Activated CD4-positive, alpha-beta T cell treated with anti-CD3 and anti-CD28 coated beads, Interleukin-2, amount 50 U/mL, for 16 hours (primary cell): ENCODE measurements at places on chromosomes 1 and 21.

- no peak for DNase-seq
Measured at GRCh38 chr1:88647249-88647645, 36.8 kb upstream of the PKN2 start.

DNA sequence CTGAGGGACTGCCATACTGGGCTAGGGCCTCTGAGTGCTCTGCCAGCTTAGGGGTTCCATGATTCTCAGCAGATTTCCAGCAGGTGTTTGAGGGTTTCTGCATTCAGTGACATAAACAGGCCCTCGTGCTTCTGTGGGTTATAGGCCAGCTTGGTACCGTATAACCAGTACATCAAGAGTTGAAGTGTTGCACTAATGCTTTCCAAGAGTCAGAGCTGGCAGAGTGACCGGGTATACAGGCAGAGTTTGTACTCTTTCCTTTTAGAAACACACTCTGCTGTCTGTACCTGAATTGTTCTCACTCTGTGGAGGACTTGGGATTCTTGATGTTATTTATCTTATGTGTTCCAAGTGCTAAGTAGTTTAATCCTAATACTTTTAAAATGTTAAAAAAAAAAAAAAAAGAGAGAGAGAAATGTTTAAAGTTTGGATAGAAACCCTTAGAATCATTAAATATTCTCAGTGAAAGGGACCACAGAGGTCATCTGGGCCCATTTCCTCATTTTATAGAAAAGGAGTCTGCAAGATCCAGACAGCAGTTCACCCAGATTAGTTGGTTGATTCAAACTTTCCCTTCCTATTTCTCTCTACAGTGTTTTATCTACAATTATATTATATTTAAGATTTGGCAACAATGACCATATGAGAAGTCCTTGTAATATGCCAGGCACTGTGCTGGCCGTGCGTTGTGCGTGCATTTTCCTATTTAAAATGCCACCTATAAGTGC is 325.8 kb downstream of the KIF26B start:
- DNase-seq = no peak

DNA sequence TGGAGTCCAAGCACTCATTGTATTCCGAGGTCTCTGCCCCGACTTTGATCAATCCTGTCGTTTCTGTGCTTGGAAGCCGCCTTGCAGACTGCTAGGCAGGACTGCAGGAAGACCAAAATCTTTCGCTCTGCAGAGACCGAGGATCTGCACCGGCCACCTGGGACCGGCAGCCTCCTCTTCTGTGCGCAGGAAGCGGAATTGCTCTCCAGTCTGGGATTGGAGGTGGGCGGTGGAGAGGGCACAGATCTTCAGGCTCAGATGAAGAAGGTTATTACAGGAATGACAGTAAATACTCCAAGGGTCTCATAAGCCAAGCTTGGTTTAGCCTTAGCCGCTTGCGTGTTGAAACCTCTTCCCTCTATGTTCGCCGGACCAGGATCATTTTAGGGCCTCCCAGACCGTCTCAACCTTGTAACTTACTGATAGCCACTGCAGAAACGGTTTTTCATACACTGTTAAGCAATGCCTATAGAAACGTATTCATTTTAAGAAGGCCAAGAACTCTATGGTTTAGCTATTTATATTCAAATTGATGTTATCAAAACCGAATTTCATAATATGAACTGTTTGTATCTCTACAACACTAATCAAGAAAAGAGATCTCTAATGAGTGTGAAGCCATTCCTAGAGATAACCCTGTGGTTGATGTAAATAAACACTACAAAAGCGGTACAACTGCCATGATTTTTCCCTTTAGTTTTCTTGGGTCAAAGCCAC is 1.1 kb downstream of the MIA3 start:
- DNase-seq = no peak

GRCh38 chr1:30024411-30025195 is 698.8 kb downstream of the MATN1 start:
- DNase-seq = no peak

DNA sequence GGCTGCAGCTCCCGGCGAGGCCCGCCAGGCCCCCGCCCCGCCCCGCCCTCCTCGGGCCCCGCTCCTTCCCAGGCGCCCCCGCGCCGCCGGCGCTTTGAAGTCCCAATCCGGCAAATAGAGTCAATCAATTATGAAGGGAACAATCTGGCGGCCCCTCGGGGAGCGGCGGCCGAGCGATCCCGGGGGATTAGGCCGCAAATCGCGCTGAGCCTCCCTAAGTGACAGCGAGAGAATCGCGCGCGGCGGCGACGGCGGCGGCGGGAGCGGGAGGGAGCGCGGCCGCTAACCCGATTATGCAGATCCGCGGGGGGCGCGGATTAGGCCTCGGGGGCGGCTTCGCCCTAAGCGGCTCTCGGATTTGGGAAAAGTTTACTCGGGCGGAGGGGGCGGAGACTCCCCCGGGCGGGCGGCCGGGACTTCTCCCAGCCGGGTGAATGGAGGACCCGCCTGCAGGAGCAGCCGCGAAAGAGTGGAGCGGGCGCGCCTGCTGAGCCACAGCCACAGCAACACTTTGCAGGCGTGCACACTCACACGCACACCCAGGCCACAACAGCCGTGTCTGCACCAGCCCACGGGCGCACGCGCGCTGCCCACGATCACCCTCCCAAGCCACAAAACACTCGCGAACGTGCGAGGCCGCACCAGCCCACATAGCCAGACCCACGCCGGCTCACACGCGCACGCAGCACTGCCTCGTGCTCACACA is 23.0 kb upstream of the DMBX1 start:
- DNase-seq = no peak

DNA sequence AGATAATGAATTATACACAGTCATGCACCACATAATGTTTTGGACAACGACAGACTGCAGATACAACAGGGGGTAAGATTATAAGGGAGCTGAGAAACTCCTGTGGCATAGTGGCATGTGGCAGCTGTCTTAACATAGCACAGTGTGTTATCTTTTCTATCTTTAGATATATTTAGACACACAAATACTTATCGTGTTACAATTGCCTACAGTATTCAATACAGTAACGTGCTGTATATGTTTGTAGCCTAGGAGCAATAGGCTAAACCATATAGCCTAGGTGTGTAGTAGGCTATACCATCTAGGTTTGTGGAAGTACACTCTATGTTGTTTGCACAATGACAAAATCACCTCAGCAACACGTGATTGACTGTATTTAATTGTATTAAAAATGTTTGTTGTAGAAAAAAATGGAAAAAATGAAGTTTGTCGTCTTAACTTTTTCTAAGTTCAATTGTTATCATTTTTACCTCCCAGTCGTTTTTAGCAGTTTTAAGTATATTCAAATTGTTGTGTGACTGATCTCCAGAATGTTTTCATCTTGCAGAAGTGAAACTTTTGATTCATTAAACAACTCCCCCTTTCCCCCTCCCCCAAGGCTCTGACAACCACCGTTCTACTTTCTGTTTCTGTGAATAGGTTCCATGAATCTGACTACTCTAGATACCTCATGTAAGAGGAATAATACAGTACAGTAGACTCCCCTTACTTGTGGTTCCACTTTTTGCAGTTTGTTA is 351.0 kb upstream of the B3GALT2 start:
- DNase-seq = peak; percentile 87

DNA sequence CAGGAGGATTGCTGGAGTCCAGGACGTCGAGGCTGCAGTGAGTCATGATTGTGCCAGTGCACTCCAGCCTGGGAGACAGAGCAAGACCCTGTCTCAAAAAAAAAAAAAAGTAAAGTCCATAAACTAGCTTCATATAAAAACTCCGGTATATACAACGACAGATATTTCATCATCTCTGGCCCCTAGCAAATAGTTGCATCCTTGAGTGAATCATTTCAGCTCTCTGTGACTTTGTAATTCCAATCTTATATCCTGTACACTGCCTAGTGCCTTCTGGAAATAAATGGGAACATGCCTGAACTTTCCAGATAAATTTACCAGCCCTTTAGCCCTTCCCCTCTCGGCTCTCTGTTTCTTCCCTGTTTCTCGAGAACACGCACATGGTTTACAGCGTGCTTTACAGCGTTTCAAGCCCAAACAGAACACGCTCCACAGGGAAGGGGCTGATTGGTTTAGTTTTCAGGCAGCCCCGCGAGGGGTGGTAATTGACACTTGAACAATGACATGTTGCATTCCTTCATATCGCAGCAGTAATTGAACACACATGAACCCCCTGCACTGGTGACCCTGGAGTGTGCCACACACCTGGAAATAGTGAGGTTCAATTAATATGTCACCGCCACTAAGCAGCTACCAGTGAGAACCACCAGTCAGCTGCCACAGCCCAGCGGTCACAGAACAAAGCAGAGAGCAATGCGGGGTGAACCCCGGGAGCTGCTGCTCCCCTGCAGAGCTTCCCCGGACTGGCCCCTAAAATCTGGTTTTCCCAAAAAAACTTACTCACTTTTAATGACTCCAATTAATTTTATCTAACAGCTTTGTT is 35.7 kb upstream of the SIM2 start:
- no peak for DNase-seq

- no peak for DNase-seq
Measured at GRCh38 chr1:235008239-235008638, 120.4 kb downstream of the TOMM20 start.

DNA sequence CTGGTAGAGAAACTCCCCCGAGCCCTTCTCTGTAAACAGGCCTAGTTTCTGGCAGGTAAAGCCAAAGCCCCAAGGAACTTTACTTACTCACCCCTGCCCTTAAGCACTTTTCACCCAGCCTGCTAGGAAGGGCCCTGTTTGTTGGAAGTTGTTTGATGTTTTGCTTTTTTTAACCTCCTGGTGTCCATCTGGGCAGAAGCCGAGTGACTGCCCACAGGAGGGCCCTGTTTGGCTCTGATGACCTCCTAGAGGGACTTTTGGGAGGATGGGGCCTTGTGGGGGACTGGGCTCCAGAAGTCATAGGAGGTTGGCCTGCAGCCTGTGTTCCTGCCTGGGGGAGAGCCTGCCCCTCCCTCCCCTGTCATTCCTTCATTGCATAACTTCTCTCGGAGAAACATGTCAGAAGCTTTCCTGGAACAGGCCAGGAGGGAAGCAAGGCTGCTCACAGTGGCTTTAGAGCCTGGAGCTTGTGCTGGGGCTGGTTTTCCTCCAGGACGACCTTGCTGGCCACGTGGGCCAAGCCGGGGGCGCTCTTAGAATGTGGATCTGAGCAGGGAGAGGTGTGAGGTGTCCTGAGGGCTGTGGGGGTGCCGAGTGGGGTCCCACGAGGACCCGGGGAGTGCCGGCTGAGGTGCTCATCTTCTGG is 33.9 kb downstream of the COQ8A start:
- no peak for DNase-seq

DNA sequence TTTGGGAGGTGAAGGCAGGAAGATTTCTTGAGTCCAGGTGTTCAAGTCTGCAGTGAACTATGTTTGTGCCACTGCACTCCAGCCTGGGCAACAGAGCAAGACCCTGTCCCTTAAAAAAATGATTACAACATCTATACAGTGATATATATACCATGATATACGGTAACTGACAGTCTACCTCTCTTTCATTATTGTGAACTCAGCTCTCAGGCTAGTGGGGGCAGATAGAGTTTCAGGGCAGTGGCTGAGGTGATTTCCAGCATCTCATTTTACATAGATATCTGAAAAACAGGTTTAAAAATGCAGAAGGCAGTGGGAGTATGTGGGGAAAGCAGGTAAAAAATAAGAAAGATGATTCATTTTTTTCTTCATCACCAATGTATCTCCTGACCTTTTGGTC is 8.1 kb upstream of the NTNG1 start:
- no peak for DNase-seq

DNA sequence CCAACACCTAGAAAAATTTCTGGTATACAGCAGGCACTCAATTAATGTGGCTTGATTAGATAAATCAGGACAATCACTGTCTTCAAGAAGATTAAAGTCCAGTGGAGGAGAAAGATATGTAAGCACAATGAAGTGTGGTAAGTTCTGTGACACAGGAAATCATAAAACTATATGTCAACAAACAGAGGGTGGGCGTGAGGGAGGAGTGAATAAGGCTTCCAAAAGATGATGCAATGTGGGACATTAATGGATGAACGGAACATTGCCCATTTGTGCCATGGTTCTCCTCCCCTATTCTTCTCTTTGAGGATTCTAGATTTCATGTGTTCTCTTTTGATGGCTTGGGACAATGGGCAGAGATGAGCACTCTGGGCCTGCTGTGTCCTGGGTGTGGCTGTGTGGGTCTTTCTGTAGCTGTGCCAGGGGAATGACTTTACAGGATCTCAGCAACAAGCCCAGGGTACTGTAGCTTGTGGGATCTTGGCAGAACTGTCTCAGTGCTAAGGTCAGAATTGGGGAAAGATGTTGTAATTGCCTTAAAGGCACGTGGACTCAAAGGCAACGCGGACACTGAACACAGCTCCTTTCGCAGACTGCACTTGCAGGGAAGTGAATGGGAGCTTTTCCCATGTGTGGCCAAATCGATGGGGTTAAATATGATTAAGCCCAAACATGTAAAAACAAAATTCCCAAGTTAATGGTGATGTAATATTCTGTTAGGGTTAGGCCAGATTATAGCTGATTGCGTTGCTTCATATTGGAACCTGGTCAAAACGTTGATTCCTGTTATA is 366.9 kb downstream of the TGFB2 start:
- no peak for DNase-seq

GRCh38 chr1:245575710-245576109 is 420.9 kb downstream of the KIF26B start:
- no peak for DNase-seq

- no peak for DNase-seq
Measured at GRCh38 chr21:20276954-20277353, 721.3 kb upstream of the NCAM2 start.

GRCh38 chr1:11977625-11978024 is 2.6 kb upstream of the MFN2 start:
- DNase-seq = no peak

GRCh38 chr1:37306461-37306860 is 167.9 kb upstream of the ZC3H12A start:
- DNase-seq = no peak

- DNase-seq = no peak
Measured at GRCh38 chr1:236518322-236518721, 5.5 kb upstream of the LGALS8 start.

DNA sequence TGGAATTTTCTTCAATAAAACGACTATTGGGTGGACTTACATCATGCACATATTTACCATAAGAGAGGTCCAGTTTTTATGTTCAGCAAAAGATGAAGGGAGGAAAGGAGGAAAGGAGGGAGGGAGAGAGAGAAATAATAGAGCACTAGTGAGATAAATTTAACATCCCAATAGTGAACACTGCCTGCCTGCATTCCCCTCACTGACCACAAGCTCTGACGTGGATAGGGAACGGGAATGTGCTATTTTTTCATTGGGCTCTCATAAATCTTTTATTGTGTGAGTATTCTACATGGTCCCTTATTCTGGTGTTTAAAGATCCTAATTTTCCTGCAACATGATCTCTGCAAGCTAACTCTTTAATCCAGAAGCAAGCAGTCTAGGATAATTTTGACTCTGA is 82.1 kb downstream of the TTC3 start:
- DNase-seq = no peak

GRCh38 chr1:222613627-222614026 is 4.3 kb upstream of the MIA3 start:
- DNase-seq = no peak

DNA sequence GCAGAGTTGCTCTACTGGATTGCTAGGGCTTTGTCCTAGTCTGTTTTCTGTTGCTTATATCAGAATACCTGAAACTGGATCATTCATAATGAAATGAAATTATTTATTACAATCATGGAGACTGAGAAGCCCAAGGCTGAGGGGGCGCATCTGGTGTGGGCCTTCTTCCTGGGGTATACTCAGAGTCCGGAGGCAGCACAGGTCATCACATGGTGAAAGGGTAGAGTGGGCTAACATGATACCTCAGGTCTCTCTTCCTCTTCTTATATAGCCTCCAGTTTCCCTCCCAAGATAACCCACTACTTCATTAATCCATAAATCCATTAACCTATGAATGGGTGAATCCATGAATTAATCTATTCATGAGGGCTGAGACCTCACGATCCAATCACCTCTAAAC is 667.6 kb upstream of the NCAM2 start:
- no peak for DNase-seq

- no peak for DNase-seq
Measured at GRCh38 chr1:161311595-161312181, 1.9 kb upstream of the MPZ start.
